ENCODE measurements at places on chromosomes 16 and 17. TPM values are rescaled to one million over a fixed set of nuclear protein-coding genes. Genes with fewer than 3 reads are reported as not detected.

UNC45B gene
- 0.31 TPM for total RNA-seq

HOXB5 gene
- total RNA-seq, result 1.4 TPM

PRSS27 gene
- total RNA-seq, result 2.8 TPM

HEATR9 gene
- not detected for total RNA-seq

STH gene
- total RNA-seq, result not detected

TMC7 gene
- total RNA-seq, result 0.74 TPM

GSE1 gene
- 23.4 TPM for total RNA-seq

UNC13D gene
- total RNA-seq, result 2.6 TPM

TMEM186 gene
- 9.0 TPM for total RNA-seq

CES3 gene
- total RNA-seq, result not detected

SLC5A2 gene
- total RNA-seq, result not detected

KRT12 gene
- not detected for total RNA-seq

SLC25A39 gene
- 44.2 TPM for total RNA-seq

SLC46A1 gene
- total RNA-seq, result 9.7 TPM

CHST4 gene
- total RNA-seq, result 0.15 TPM

KRTAP1-5 gene
- total RNA-seq, result not detected

KRT39 gene
- total RNA-seq, result not detected

TEKT5 gene
- not detected for total RNA-seq

SMPD3 gene
- total RNA-seq, result 0.94 TPM

MYH13 gene
- total RNA-seq, result not detected

KCNJ18 gene
- total RNA-seq, result not detected

SCNN1B gene
- 3.4 TPM for total RNA-seq

MPV17L gene
- 7.9 TPM for total RNA-seq

LITAFD gene
- total RNA-seq, result not detected

HID1 gene
- total RNA-seq, result 9.7 TPM

CHD9NB gene
- total RNA-seq, result not detected

PRSS21 gene
- total RNA-seq, result not detected

ABI3 gene
- total RNA-seq, result 4.8 TPM

CLEC16A gene
- total RNA-seq, result 34.7 TPM

AANAT gene
- not detected for total RNA-seq

IL17C gene
- not detected for total RNA-seq

SOST gene
- 0.27 TPM for total RNA-seq

ZNF624 gene
- total RNA-seq, result 3.0 TPM

HES7 gene
- not detected for total RNA-seq

CBX2 gene
- total RNA-seq, result 0.81 TPM

MFAP4 gene
- 178 TPM for total RNA-seq

CLDN6 gene
- total RNA-seq, result not detected

KRT33A gene
- not detected for total RNA-seq

CDRT15L2 gene
- total RNA-seq, result not detected

PMFBP1 gene
- not detected for total RNA-seq

MYO15A gene
- total RNA-seq, result 0.59 TPM

CA4 gene
- total RNA-seq, result 1.8 TPM

FBXW10B gene
- total RNA-seq, result 0.78 TPM

Measured in gastroesophageal sphincter (tissue), 4 donors.